ENCODE measurements at places on chromosomes 6 and 20.

DNA sequence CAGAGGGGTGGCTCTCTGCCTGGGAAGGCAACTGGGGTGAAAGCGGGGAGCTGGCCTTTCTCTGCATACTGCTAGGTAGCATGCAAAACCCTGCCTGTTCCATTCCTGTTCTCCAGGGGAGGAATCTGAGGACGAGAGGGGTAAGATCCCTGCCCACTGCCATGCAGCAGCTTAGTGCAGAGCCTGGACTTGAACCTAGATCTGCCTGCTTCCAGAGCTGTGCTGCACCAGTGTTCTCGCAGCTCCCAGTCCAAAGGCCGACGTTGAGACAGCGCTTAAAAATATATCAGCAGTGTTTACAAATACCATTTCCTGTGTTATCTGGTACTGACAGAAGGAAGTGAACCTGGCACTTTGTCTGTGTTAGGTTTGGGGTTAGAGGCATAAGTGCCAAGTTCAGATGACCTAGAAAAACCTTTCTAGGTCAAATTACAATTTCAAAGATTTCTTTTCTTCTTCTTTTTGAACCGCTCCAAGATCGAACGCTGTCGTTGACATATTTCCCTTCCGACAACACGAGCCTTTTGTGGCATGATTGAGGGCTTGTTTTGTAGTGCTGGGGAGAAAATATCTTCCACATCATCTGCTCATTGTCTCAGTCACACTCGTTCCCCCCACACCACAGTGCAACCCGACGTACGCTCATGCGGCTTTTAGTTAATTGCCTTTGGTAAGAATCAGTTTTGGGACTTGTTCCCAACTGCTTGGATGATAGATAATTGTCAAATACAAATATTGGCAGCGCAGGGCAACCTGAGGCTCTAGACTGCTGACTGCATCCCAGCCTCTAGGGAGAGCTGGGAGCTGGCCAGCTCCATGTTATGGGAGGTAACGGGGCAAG, 44.6 kb downstream of the TOX2 start:
- DNase-seq: no peak

GRCh38 chr20:38387953-38388352, 41.7 kb downstream of the LBP start:
- DNase-seq: no peak

- DNase-seq: no peak
Observed at GRCh38 chr20:1264727-1265126, 1.4 kb upstream of the SNPH start.

DNA sequence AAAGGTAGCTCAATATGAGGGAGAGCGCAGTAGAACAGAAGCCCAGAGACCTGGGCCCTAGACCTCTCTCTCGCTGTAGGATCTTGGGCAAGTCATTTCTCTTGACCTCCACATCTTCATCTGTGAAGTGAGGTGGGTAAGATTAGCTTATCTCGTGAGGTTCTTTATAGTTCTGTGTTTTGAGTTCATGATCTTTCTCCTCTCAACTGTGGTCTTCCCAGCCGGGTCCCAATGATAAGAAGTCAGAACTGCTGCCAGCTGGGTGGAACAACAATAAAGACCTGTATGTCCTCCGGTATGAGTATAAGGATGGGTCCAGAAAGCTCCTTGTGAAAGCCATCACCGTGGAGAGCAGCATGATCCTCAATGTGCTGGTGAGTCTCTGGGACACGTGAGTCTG, 6.9 kb downstream of the PSMF1 start:
- DNase-seq: no peak

GRCh38 chr20:19601126-19601810, 156.8 kb upstream of the RIN2 start:
- no peak for DNase-seq

DNA sequence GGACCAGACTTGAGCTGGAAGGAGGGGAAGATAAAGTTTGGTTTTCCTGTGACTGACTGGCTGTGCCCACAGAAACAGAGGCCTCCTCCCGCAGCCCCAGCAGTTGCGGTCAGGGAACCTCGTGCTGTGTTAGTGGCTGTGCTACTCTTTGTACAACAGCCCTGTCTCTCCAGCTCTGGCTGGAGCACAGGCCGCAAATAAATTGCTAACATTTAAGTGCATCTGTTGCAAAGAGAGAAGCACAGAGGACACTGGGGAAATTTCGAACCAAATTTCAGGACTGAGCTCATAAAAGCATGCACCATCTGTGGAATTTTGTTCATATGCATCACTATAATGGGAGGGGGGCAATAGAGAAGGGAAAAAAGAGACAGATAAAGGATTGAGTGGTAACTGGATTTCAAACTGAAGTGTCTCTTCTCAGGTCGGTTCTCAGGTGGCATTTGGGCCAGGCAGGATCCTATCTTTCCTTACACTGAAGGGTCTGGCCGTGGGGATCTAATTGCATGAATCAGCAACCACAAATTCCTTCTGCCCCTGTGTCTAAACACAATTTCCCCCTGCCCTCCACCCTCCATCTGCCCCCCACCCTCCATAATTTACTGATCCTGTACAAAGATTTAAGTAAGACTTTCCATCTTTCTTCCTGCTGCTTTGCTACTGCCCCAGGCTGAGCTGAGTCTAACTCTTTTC, 88.9 kb upstream of the ATXN1 start:
- peak; percentile 21 for DNase-seq

DNA sequence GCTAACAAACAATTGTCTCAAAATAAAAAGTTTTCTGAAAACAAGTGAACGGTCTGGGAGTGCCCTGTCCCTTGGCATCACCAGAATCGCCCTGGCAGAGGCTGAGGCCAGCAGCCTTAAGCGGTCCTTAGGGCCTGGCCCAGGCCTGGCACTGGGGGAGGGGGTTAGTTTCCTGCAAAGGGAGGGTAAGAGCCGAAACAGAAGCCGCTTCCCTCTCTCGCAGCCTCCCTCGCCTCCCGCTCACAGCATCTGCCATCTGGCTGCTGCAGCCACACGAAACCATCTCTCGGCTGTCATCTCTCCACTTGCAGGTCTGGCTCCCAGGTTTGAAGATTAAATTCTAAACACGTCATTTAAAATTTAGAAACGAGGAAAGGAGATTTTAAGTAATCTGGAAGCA, 31.5 kb downstream of the PMEPA1 start:
- DNase-seq: no peak

DNA sequence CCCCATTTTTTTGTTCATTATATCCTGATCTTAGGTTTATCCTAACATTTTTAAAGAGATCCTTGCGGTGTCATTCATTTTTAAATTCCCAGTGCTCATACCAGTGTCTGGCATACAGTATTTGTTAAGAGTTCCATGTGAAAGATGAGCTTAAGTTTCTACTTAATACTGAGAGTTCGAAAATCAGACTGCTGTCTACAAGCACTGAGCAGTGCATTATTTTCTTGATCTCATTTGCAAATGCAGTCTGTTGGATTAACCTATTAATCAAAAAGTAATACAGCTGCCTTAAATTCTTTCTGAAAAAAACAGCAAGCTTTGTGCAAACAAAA, 663 bp downstream of the COQ3 start:
- no peak for DNase-seq

DNA sequence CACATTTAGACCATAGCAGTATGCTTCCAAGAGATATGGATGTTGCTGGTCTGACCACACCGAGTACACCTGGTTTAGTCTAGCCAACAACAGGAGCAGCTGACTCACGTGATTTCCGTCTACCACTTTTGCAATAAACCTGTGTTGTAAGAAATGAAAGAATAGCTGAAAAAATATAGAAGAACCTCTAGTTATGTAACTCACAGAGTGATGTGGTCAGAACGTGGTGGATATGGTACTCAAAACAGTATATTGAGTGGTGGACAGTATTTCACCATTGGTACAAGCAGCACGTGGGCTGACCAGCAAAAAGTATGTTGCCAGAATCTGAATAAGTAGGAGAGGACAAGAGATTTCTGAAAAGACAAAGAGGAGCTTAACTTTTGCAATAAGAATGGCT, 226.9 kb downstream of the TBC1D7 start:
- no peak for DNase-seq

Measured in fibroblast of skin of back (primary cell).